RCC 7860 (cell line): ENCODE measurements at places on chromosomes 7 and 10.

DNA sequence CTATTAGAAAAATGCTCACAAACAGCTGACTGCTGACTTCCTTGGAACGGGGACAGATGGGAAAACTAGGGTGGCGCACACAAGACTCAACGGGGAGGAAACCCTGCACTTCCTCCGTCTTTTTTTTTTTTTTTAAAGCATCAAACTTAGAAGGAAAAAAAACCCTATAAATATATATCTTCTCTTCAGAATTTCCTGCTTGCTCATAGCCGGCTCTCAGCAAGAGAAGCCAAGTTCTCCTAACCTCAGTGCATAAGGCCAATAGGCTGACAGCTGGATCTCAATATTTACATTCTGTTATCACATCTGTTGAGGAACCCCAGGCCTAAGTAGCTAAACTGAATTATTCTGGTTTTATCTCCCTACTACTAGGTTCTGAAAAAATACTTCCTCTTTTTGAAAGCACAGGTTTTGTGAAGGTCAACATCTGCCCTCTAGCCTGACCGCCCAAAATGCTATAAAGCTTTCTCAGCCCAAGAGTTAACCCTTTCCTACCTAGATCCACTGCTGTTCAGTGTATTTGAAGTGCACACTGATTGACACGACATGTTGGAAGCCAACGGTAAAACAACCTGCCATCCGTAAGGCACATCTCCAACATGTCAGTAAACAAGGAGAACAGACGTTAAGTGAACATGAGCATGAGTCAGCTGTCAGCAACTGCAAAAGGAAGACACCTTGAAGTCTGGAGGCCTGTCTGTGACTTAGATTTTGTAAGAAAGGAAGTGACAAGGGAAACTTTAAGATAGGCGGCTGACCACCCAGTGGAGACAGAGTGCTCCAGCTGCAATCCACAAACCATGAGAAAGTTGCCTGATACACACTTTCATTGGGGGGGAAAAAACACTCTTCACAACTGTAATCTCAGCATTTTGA is 83.8 kb downstream of the EBLN1 start:
- DNase-seq, result no peak

DNA sequence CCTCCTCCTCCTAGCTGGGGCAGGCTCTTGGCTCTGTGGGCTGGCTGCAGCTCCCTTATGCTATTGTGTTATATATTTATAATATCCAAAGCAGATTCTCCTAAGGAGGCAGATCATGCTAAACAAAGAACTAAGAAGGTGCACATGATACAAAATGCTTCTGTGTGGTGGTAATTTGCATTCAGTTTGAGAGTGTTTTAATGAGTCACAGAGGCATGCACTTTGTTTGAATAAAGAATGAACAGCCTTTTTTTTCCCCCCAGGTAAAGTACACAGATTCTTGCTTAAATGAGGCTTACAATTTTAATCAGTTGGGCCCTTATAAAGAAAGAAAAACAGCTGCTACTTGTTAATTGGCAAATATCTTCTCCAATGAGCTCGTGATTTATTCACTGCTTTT is 95.0 kb downstream of the FANK1 start:
- DNase-seq, result no peak

DNA sequence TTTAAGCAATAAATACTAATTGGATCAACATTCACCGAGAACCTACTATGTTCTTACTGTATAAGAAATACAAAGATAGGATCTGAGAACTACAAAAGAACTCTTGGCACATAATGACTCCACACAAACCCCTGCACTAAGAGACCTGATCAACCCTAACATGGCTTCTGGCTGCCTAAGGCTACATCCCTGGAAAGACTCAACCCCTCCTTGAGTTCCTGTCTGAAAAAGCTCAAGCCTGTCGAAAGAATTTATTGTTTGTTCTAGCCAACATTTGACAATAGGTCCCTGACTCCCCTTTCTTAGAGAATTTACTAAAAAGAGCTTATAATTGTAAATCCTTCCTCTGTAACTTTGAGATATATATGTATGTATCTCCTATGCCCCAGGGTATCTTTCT is 125.3 kb upstream of the SGCE start:
- DNase-seq, result no peak

GRCh38 chr10:123301077-123301857 is 147.1 kb downstream of the BUB3 start:
- peak; percentile 26 for DNase-seq

DNA sequence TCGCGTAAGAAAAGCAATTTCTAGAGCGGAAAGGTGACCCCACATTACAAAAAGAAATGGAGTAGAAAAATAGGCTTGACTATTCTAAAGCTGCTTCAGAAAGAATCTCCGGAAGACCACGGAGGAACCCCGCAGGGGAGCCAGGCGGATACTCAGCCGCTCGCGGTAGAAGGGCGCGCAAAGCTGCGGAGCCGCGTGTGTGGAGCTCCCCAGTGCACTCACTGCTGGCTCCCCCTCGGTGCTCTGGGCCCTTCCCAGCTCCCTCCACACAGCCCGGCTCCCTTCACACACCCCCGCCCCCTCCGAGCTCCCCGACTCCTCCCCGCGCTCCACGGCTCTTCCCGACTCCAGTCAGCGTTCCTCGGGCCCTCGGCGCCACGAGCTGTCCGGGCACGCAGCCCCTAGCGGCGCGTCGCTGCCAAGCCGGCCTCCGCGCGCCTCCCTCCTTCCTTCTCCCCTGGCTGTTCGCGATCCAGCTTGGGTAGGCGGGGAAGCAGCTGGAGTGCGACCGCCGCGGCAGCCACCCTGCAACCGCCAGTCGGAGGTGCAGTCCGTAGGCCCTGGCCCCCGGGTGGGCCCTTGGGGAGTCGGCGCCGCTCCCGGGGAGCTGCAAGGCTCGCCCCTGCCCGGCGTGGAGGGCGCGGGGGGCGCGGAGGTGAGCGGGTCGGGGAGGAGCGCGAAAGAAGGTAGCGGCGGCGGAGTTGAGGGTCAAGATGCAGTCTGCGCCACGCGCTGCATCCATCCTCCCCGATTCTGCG is at the start of gene STEAP2:
STEAP2 (plus strand) TSS at position 350 of the 758 bp plus-strand sequence. CDS start 13,343 bp downstream, outside the sequence.
- DNase-seq, result peak; percentile 76

GRCh38 chr10:103470761-103471653 is 8.0 kb downstream of the CALHM3 start:
- DNase-seq, result no peak

DNA sequence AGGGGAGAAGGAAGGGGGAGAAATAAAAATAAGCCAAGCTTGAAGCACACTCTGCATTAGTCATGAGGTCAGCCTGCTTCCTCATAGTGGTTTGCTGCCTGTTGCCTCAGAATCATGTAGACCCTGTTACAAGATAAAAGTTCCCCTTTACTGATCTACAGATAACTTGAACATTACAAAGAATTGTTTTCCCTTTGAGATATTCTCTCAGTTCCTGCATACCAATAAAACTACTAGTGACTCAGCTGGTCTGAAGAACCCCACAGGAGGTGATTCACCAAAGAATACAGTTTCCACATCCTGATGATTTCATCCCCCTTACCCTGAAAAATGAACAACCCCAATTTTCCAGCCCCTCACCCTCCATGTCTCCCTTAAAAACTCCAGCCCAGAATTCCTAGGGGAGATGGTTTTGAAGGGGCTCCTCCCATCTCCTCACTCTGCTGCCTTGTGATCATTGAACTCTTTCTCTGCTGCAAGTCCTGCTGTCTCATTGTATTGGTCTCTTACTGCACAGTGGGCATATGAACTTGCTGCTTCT is 31.5 kb upstream of the NRP1 start:
- DNase-seq, result peak; percentile 98

DNA sequence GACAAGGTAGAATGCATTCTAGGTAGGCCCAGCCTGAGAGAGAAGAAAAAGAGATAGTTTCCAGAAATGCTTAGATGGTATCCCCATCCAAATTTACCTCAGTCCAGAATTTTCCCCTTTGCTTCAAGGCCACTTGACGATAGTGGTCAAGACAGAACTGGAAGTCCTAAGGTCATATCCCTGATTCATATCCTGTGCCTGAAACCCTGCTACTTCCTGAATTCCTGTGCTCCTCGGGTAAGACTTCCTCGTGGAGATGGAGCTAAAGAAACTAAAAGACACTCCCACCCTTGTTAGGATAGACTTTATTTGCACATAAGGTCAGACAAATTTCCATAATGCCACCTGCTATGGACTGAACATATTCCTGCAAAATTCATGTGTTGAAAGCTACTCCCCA is 175.9 kb downstream of the EVX1 start:
- DNase-seq, result no peak

GRCh38 chr7:127578036-127578684 is 7.2 kb downstream of the GCC1 start:
- no peak for DNase-seq

DNA sequence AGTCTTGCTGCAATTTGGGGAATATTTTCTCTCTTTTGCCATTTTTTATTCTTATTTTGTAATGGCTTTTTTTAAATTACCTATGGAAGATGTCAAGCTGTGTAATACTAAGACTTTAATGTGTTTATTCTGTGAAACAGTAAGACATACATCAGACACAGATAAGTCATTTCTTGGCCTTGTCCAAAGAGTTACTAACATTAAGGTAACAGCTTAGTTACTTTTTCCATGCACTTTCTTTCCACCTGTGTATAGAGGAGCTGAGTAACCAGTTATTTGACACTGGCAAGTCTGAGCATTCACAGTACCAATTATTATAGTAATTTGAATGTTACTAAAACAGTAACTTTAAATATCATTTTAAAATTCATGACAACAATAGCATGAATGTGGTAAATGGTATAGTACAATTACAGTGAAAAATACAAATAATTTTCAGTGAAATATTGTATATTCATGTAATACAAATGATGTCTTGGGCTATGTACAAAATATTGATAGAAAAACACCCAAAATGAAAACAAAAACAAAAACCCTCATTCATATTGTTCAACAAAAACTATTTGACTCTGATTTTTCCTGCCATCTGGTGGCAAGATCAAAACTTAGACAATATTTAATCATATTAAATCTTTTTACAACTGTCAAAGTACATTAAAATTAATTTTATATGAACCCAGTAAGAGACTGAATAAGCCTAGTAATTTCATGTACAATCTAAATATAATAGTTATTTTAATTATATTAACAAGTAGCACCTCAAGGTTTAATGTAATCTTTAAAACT is 259.8 kb upstream of the SEMA3A start:
- DNase-seq, result no peak
